ENCODE measurements at places on chromosomes 2 and 18. TPM values are rescaled to one million over a fixed set of nuclear protein-coding genes. Genes with fewer than 3 reads are reported as not detected.

GRCh38 chr2:171479154-171479814 lies 43.0 kb upstream of the CYBRD1 start:
- DNase-seq, result no peak
- no peak overlapping the region for H3K27ac ChIP-seq
- H3K4me3 ChIP-seq, result no peak overlapping the region
- no peaks in the 10 kb centered on the region for H3K4me1 ChIP-seq

- H3K27me3 ChIP-seq, result no peaks in the 10 kb centered on the region
- H3K27ac ChIP-seq, result peak overlapping the region; percentile 96
- no peaks in the 10 kb centered on the region for H3K36me3 ChIP-seq
- peak; percentile 28 for DNase-seq
Measured at GRCh38 chr2:142868229-142868762, 9.2 kb upstream of the KYNU start.

DNA sequence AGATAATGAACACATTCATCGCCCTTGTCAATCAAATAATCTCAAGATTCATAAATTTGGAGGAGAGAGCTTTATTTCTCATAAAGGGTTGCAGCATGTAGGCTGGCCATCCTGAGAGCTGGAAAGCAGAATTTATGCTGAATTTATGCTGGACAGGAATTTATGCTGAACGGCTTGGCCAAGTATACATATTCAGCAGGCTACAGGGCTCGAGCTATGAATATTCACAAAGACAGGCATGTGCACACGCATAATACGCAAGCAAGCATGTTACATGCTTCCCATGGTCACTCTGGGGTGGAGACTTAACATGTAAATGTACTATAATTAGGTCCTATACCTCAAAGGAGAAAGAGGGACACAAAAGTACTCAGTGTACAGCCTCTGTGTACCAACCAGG lies 618.8 kb downstream of the METTL4 start:
- no peaks in the 10 kb centered on the region for H3K36me3 ChIP-seq
- no peak overlapping the region for H3K4me3 ChIP-seq
- no peak overlapping the region for H3K27ac ChIP-seq
- no peaks in the 10 kb centered on the region for H3K27me3 ChIP-seq
- no peaks in the 10 kb centered on the region for H3K4me1 ChIP-seq

DNA sequence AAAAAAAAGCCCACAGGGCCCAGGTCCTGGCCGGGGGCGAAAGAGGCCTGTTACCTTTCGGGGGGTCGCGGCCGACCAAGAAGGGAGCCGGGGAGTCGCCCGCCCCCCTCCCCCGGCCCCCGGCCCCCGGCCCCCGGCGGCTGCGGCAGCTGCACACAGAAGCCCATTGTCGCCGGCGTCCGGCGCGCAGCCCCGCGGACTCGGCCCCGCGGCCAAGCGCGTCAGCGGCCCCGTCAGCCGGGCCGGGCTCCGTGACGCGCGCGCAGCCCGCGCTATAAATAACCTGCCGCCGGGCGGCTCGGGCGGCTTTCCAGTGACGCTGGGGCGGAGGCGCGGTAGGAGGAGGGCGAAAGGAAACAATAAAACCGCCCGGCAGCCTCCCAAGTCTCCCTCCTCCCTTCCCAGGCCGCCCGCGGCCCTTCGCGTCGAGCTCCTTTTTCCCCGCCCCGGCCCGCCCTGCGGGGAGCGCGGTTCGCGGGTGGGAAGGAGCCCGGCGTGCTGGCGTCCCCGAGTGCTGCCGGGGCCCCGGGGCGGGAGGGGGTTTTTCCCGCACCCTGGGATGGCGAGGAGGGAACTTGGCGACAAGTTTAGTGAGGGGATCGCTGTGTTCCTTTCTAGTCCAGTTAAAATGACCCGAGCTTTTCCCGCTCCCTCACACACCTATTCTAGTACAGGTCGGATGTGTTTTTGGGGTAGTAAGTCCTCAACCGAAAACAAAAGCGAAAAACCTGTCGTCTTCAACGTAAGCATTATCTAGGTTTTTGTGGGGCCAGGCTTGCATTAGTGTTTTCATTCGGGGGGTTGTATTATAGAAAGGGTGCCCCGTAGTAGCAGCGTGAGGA lies 10.0 kb upstream of the NR4A2 start:
- H3K4me3 ChIP-seq, result peak overlapping the region; percentile 92
- peaks cover 23% of the 10 kb centered on the region for H3K4me1 ChIP-seq
- H3K36me3 ChIP-seq, result peaks cover 7% of the 10 kb centered on the region
- no peaks in the 10 kb centered on the region for H3K27me3 ChIP-seq
- H3K27ac ChIP-seq, result peak overlapping the region; percentile 97
- peak; percentile 88 for DNase-seq

DNA sequence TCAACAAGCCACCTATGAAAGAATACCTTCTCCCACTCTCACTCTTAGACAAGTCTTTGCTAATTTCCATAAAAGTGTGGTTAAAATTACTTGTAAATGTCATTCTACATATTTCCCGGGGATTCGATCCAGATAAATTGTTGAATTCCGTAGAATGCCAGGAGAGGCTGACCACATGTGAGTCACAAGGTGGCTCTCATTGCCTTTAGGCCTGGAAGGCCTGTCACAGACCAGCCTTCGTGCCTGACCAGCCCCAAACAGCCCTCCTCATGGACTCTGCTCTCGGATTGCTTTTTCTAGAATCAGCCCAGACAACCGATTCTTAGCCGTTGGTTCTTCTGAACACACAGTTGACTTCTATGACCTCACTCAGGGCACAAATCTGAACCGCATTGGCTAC lies 86.0 kb downstream of the RTN4 start:
- no peak overlapping the region for H3K4me3 ChIP-seq
- peaks cover 9% of the 10 kb centered on the region for H3K4me1 ChIP-seq
- no peak for DNase-seq
- H3K27ac ChIP-seq, result no peak overlapping the region

ACOXL gene
- total RNA-seq, result not detected

CHRNA1 gene
- total RNA-seq, result not detected

IL36RN gene
- not detected for total RNA-seq

KLHL30 gene
- total RNA-seq, result not detected
